ENCODE measurements at places on chromosomes 3 and 15. TPM values are rescaled to one million over a fixed set of nuclear protein-coding genes. Genes with fewer than 3 reads are reported as not detected.

GRCh38 chr3:270688-271087, 74.1 kb downstream of the CHL1 start:
- no peak for DNase-seq

GRCh38 chr3:194123726-194124125, 12.2 kb upstream of the HES1 start:
- DNase-seq = no peak

SCN5A gene
- 0.74 TPM for polyA plus RNA-seq

DNA sequence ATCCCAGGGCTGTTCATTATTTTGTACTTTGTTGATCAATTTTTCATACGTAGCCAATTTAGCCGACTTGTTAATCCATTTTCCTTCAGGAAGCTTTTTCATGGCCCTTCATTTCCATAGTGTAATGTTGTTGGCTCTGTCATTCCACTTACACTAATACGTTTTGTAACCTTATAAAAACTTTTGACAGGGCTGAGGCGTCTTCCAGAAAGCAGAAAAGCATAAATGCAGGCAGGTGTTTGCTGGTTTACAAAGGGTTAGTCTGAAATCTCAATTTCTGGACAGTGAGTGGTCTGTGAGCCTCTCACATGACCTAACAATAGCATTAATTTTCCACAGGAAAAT, 444.0 kb downstream of the OTOL1 start:
- DNase-seq = no peak

DNA sequence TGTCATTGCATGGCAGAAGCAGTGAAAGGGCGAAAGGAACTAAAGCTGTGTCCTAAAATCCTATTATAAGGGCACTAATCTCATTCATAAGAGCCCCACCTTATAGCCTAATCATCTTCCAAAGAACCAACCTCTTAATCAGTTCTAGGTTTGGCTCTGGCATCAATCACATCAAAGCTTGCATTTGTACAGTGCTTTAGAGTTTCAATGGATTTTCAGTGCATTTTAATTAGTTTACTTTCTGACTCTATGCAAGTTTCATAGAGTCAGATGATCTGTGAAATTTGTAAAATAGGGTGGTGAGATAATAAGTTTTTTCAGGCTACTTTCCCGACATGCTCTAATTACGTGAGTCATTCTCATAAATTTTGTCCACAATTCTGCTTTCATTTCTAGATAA, 341.1 kb downstream of the DIPK2A start:
- no peak for DNase-seq

GRCh38 chr3:5267889-5268288, 80.4 kb downstream of the EDEM1 start:
- DNase-seq = no peak

ZNF660 gene
- 0.72 TPM for polyA plus RNA-seq

DNA sequence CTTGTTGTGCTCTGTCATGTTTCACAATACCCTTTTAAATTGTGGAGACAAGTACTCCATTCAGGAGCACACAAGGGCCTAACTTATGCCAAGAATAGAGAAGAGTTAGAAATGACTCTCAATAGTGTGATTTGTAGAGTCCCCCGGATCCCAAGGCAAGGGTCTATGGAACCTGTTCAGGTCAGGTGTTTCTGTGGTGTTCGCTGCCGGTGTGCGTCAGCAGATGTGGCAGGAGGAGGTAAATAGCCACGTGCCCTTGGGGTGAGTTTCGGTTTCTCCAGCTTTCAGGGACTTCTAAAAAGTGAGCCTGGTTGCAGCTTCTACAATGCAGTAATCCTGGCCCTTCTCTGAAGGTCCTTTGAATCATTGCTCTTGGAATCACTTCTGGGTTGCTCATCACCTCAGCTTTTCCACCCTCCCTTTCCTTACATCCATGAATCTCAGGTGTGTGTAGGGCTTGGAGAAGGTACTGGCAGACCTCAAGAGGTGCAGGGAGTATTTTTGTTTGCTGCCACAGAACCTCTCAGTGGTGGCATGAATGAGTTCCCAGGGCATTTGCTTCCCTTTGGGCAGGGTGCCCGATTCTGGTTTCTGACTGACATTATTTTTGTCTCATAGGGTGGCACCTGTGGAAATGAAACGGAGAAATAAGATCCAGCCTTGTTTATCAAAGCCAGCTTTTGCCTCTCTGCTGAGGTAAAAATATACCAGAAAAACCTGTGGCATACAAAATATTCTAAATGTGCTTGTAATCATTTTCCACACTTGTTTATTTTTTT, 7.3 kb downstream of the ST3GAL6 start:
- no peak for DNase-seq

GRCh38 chr3:117398141-117398899, 688.7 kb downstream of the TUSC7 start:
- DNase-seq = no peak

GRCh38 chr15:35912196-35912595, 366.2 kb upstream of the DPH6 start:
- DNase-seq = no peak

- DNase-seq = no peak
Observed at GRCh38 chr15:94259863-94260262, 28.5 kb downstream of the MCTP2 start.

SLC51A gene
- polyA plus RNA-seq = not detected

GRCh38 chr3:72658466-72659100, 189.7 kb downstream of the SHQ1 start:
- DNase-seq = no peak

GP9 gene
- polyA plus RNA-seq = not detected

DNA sequence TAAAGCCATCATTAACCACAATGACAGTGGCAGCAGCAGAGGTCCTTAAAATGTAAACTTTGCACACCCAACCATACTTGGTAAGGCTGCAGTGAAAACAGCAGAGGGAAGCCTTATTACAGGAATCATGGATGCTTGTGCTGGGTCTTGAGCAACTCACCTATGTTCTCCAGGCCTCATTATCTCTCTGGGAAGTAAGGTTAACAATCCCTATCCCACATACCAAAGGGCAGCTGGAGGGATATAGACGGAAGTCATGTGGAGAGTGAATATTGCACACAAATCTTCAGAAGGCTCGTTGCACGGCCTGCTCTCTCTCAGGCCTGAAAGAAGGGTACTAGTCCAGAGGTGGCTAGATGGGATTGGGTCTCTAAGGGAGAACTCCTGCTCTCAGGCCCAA, 25.8 kb upstream of the CELF6 start:
- no peak for DNase-seq

WWTR1 gene
- polyA plus RNA-seq = 94.5 TPM

All from BJ (cell line).